D721Med (cell line): ENCODE measurements at places on chromosomes 2 and 18.

DNA sequence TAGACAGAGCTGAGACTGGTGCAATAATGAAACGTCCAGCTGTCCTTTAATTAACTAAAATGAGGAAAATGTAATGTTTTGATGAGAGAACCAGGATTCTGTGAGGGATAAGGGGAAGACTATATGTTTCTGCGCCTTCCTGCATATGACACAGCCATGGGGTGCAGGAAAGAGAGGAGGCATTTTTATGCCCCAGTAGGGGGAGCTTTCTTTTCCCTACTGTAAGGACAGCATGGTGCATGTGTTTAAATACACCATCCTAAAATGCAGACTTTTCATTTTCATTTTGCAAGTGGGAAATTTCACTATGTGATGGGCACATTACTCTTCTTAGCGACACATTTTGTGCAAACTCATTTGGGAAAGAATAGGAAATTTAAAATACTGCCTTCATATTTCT is 446.1 kb downstream of the ARHGAP15 start:
- no peak for DNase-seq

DNA sequence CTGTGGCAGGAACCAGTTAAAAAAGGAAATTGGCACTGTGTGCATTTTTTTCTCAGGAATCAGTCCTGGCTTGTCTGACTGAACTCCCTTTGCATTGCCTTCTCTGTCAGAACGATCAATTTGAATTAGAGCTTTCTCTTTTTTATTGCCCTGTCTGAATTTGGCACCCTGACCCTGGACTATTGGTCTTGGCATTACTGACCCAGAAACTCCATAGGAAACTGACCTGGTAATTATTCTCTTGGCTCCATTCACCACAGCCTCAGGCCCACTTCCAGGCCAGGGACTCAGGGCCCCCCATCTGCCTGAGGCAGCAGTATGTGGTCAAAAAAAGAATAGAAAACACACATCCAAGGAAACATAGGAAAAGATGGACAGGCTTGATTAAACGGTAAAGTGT is 32.0 kb upstream of the CCDC88A start:
- no peak for DNase-seq

GRCh38 chr18:78992041-78993011 is 12.7 kb downstream of the SALL3 start:
- DNase-seq: no peak

DNA sequence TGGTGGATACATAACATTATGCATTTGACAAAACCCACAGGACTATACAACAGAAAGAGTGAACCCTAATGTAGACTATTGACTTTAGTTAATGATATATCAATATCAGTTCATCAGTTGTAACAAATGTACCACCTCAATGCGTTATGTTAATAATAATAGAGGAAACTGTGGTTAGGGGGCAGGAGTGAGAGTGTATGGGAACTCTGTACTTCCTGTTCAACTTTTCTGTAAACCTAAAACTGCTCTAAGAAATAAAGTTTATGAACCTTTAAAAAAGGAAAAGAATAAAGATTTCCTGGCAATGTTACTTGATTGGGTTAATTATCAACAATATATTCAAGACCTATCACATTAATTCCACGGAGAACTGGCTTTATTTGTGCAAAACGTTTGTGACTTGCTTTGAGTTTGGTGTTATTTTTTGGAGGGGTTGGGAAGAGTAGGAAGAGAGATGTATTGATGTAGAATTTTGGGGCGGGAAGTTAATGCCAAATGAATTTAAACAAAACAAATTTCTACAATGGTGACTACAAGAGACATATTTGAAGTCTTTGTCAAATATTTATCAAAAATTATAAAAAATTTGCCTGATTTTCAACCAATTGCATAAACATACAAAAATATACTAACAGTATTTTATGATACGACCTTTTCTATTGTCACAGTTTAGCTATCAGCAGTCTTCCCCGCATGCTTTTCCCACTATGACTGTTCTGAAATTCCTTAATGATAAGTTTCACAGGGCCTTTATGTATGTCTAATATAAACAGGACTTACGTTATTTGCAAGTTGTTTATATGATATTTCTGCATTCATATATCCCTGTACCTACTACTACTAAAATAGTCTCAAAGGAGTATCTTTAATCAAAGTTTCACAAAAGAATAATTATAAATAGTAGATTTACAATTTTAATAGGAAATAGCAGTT is 2.1 kb upstream of the RTN4 start:
- no peak for DNase-seq

DNA sequence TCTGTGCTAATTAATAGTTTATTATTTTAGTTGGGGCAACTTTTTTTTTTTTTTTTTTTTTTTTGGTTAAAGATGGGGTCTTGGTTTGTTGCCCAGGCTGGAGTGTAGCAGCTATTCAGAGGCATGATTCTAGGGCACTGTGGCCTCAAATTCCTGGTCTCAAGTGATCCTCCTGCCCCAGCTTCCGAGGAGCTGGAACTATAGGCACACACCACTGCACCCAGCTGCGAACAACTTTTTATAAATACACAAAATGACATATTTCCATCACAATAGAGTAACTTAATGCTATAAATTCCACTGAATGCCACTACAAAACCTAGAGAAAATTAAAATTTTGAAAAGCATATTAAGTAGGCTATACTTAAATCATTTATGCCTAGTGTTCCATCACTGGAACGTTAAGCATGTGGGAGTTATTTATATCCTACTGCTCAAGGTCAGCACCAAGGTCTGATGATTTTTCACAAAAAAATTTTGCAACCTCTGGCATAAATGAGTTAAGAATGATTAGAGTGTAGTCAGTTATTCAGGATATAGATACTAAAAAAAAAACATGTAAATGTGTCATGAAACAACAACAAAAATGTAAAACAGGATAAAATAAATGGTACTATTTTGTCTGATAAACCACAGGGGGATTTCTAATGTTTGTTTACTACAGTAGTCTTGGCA is 46.8 kb downstream of the GFPT1 start:
- no peak for DNase-seq

- DNase-seq: no peak
These were observed 24.3 kb downstream of the RELCH start for GRCh38 chr18:62211325-62211828.

GRCh38 chr18:79805926-79806487 is 8.3 kb downstream of the KCNG2 start:
- DNase-seq: no peak

GRCh38 chr2:142796161-142796560 is 81.3 kb upstream of the KYNU start:
- no peak for DNase-seq

DNA sequence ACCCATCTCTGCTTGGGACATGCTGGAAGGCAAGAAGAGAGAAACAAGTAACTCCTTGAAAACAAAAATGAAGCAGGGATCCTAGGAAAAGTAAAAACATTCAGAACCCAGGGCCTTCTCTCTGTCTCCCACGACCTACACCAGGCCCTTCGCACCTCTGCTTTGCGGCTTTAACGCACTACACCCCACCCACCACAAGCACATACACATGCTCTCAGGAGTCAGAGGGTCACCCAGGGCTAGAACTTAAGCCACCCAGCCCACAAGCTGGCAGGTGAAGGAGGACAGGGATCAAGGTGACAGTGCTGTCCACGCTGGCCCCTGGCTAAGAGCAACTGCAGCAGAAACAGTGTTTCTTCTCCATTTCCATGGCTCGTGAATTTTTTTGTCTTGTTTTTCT is 72.2 kb downstream of the BCL11A start:
- DNase-seq: no peak

DNA sequence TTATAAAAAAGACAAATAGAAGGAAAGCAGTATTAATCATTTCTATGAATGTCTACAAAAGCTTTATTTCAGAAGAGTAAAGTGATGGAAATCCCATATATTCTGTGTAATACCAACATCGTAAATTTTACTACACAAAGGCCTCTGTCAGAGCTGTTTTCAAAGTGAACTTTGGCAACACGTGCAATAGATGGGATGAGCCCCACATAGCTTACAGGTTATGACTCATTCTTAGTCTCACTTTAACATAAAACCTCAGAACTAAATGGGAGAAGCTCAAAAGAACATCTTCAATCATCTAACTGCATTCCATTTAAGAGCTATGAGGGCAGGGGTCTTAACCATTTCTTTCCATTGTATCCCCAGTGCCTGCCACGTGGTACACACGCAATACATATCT is 11.5 kb downstream of the VPS4B start:
- DNase-seq: no peak

DNA sequence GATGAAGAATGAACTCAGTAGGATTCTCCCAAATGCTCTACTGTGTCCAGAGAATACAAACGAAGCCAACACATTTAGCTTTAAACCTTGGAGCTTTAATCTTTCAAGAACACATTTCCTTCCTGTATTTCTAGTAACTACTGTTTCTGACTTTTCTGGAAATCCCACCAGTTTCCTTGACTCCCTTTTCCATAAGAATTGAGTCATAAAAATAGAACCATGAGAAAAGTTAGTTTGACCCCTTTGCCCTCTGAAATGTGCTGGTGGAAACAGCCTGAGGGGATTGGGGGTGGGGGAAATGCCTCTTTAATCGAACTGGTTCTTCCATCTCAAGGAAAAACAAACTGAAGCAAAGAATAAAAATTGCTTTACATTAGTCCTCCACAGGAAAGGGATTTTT is 123.9 kb downstream of the TMEM17 start:
- DNase-seq: no peak

DNA sequence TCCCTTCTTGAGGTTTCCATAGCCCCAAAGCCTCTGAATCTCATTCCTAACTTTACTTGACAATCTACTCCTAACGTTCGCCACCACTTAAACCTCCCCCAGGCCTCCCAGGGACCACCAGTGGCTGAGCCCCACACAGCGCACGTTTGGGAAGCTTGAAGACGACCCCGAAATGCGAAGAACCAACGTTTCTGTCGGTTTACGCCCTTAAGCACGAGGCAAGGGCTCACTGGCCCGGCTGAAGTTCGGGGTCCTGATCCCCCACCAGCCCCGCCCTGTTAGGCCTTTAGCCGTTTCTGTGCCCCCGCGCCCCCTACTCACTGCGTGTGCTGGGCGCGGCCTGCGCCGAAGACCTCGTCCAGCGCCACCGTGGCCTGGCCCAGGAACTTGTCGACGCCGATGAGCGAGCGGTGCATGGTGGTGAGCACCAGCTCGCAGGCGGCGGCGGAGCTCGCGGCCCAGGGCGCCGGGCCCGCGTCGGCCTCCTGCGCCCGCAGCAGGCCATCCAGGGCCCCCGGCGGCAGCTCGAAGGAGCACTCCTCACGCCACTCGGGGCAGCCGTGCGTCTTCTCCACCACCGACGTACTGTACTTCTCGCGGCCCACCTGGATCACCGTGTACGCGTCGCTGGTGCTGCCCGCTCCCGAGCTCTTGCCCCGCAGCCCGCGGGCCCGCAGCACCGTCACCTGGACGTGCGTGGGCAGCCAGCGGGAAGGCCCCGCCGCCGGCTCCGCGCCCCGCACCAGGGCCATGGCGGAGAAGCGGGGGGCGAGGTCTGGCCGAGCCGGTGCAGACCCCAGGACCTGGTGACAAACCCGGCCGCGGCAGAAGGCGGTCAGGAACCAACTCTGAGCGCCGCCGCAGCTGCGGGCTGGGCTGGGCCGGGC is 479 bp downstream of the RAB11FIP5 start:
- DNase-seq: no peak

GRCh38 chr2:75100011-75100800 is 99.1 kb downstream of the TACR1 start:
- DNase-seq: no peak

- DNase-seq: no peak
These were observed 45.4 kb upstream of the ANKRD62 start for GRCh38 chr18:12048010-12048826.

- no peak for DNase-seq
These were observed 1276.7 kb upstream of the DDX18 start for GRCh38 chr2:116537811-116538210.

DNA sequence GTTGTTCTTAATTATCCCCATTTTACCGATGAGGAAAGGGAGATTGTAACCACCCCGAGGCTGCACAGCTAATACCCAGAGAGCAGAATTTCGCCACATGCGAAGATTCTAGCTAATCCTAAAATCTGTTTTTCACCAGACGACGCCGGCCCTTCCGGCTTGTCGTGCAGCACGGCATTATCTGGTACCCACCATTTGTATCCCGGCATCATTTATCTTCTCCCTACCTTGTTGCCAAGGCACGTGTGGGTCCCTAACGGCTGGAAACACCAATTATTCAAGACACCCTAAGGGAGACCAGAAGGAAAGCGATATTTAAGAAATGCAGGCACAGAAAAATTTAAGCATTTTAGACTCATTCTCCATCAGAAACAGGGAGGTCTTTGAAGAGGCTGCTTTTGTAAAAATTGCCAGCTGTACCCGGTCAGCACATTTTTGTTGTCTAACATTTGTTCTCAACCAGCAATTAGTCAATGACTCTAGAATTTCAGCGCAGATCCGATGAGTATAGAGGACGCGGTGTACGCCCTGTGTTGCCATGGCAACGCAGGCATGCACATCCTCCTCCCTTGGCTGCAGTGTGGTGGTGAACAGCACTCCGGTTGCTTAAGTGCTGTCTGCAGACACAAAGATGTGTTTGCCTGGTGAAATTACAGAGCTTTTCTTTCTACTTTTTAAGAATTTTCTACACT is 111.6 kb downstream of the AGAP1 start:
- peak; percentile 53 for DNase-seq

GRCh38 chr2:177281400-177282180 is 17.1 kb upstream of the NFE2L2 start:
- no peak for DNase-seq

DNA sequence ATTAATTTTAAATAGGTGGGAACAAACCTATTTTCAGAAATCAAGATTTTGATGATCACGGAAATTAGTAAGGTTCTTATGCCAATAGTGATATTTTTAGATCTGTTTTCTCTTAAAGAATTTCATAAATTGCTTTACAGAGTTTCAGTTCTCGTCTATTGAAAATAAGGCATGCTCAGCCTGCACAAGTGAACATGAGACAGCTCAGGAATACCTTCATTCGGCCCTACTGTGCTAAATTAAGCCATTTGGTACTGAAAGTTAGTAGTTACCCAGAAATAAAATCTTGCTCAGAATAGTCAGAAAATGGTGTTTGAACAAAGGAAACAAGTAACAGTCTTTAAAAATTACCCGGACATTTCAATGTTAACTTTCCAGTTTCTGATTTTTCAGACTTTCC is 60.4 kb downstream of the DLGAP1 start:
- DNase-seq: no peak

GRCh38 chr18:3440341-3440740 is 9.6 kb upstream of the TGIF1 start:
- DNase-seq: no peak

DNA sequence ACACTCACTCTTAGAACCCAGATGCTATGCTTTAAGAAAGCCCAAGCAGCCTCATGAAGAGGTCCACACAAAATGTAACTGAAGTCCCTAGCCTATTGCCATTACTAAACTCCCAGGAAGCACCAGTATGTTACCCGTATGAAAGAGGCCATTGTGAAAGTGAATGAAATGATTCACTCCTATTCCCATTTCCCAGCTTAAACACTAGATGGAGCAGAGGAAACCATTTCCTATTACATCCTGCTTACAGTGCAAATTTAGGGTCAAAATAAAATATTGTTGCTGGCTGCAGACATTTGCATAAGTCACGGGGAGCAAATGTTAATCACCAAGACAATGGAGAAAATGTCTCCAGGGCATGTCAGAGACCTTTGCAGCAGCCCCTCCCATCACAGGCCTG is 989.7 kb upstream of the CRIM1 start:
- no peak for DNase-seq
